ENCODE measurements at places on chromosomes 12 and 14.
A peak's percentile ranks its signal among the peaks of the same experiment; 100 is the strongest.

GRCh38 chr12:17592472-17592871, 497.5 kb downstream of the RERGL start:
- no peak for DNase-seq

DNA sequence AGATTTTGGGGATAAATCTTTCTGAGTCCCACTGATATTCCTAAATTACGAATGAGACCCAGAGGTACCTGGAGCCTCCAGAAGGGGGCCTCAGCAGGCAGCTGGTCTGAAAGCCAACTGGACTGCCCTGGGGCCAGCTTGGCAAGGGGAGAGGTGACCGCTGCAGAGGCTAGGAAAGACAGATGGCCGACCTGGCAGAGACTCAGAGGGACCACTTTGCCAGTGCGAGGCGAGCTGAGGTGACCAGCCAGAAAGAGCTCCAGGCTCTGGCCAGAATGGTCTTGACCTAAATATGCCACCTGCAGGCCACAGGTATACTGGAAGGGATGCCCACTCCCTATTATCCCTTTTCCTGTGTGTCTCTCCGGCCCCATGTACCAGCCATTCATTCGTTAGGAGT, 256.8 kb upstream of the GARIN6 start:
- DNase-seq, result no peak

GRCh38 chr14:55274146-55274545, 2.9 kb downstream of the FBXO34 start:
- no peak for DNase-seq

- no peak for DNase-seq
These were observed 22.7 kb upstream of the ZFP36L1 start for GRCh38 chr14:68815298-68816182.

- no peak for DNase-seq
These were observed 2.4 kb downstream of the VSX2 start for GRCh38 chr14:74241652-74242017.

DNA sequence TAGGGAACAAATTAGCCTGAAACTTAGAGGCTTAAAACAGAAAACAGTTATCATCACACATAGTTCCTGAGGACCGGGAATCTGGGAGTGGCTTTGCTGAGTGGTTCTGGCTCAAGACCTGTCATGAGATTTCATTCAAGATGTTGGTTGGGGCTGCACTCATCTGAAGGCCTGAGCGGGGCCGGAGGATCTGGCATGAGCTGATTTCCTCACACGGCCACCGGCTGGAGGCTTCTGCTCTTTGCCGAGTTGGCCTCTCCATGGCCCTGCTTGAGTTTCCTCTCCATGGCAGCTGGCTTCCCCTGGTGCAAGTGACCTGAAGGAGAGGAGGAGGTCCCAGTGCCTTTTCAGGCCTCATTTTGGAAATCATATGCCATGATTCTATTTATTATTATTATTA, 128.1 kb downstream of the PAPOLA start:
- no peak for DNase-seq

DNA sequence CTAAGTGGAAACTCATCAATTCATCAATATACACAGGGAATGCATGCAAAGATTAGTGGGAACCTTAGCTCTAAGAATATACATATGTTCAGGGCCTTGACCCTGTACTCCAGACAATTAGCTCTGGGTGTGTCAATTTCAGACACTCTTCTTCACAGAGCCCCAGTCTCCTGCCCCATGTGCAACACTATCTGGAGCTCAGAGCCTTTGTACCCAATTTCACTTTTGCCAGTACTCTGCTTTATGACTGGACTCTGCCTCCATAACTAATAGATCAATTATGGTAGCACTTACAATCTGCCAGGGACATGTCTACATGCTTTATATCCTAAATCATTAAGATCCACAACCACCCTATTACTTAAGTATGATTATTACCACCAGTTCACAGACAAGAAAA, 152.5 kb upstream of the PLEKHG7 start:
- DNase-seq, result no peak

- DNase-seq, result no peak
These were observed 2.0 kb upstream of the USP15 start for GRCh38 chr12:62258231-62258630.

- no peak for DNase-seq
These were observed 66.0 kb upstream of the LHX5 start for GRCh38 chr12:113537751-113538087.

GRCh38 chr12:131948166-131948712, 1.5 kb upstream of the EP400 start:
- DNase-seq, result peak; percentile 26

DNA sequence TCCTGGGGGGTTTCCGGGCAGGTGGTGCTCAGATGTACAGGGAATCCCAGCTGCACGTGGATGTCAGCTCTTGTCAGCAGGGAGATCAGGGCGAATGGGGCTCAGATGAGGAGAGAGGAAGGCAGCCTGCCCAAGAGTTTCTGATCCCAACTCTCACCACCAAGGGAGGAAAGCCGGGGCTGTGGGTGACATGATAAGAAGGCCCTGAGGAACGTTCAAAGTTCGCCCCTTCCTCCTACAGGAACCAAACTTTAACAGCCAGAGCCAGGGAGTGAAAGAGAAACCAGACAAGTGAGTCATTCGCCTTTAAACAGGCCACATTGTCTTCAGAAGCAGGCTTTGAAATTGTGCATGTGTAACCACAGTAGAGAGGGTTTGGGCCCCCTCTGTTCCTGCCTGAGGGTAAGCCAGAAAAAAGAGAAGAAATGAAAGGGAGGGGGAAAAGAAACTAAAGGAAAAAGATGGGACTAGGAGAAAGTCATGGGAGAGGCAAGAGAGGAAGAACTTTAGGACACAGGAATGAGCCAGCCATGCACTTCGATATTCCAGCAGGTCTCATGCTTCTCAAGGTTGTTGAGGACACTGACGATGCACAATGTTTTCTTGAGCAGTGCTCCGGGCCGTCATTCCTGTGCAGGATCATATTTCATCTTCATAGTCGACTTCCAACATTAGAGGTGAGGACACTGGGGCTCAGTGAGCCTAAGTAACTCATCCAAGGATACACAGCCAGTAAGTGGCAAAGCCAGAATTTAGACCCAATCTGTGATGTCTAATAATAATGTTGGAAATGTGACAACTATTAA, 691.4 kb upstream of the TBX3 start:
- DNase-seq, result peak; percentile 26

GRCh38 chr14:67987606-67988005, 168.0 kb downstream of the RAD51B start:
- no peak for DNase-seq

- no peak for DNase-seq
These were observed 12.8 kb upstream of the ATP2B1 start for GRCh38 chr12:89721291-89721987.

DNA sequence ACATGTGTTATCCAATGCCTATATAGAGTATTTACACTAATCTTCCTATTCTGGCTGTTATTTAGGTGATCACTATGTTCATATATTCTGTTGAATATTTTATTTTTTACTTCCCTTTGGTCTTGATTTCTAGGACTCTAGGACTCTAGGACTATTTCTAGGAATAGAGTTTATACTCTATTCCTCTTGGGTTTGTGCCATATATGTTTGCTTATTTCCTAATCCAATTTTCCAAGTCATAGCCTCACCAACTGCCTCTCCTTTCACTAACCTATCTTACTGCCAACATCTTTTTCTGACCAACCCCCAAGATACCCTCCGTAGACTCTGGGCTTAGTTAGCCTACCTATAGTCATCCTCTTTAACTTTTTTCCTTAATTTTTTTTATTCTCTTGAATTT, 28.5 kb downstream of the ARF6 start:
- DNase-seq, result no peak

GRCh38 chr12:104719700-104720338, 238.3 kb downstream of the SLC41A2 start:
- DNase-seq, result no peak

DNA sequence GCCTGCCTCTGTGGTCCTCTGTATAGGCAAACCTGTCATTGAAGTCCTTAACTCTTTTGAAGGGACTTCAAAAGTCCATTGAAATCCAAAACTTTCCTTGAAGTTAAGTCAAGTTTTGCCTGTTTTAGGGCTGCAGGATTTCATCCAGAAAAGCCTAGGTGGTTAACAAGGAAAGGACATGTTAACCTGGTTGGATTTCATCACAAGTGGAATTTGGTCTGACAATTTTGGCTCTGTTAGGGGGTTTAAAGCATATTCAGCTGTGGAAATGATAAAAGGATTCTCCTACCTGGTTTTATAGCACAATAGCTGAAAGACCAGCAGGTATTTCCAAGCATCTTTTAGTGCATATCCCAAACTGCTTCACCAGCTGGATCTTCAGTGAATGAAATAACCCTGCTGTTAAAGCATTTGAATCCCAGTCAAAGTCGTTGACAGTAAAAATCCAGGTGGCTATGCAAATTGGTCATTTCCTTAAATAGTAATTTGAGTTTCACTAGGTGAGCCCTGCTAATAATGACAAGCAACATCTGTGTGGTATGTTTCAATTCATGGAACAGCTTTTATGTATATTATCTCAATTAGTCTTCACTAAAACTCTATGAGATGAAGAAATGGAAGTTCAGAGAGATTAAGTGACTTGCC, 400.5 kb downstream of the ETNK1 start:
- DNase-seq, result no peak

- DNase-seq, result no peak
These were observed 67.2 kb downstream of the TMEM30B start for GRCh38 chr14:61213920-61214319.

GRCh38 chr14:106378191-106378590, 851.8 kb downstream of the TMEM121 start:
- peak; percentile 65 for DNase-seq

- no peak for DNase-seq
These were observed 2.1 kb upstream of the LGALS3 start for GRCh38 chr14:55126932-55127459.

- no peak for DNase-seq
These were observed 85.8 kb downstream of the DNAH10 start for GRCh38 chr12:123847876-123848275.

- DNase-seq, result no peak
These were observed 8.9 kb upstream of the IFNG-AS1 start for GRCh38 chr12:67980391-67980790.

GRCh38 chr12:56391721-56392120, 29.1 kb upstream of the APOF start:
- DNase-seq, result no peak

- no peak for DNase-seq
These were observed 268.1 kb downstream of the CACNA1C start for GRCh38 chr12:2320841-2321240.

DNA sequence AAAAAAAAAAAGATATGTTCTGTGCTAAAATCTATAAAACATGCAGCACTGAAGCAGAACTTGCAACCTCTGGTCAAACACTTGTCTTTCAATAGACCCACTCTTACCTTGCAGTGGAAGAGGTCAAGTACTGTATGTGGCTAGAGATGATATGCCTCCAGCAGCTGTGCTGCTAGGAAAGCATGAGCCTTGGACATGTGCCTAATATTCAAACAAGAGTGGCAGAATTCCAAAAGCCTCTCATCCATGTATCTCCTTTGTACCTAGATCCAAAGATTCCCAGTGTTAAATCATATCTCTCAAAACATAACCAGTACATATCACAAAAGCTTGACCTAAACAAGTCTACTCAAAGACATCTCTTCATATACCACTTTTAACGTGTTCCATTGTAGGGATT, 105.0 kb upstream of the CPNE8 start:
- no peak for DNase-seq

GRCh38 chr14:49961270-49962222, 68.7 kb downstream of the ARF6 start:
- DNase-seq, result no peak

DNA sequence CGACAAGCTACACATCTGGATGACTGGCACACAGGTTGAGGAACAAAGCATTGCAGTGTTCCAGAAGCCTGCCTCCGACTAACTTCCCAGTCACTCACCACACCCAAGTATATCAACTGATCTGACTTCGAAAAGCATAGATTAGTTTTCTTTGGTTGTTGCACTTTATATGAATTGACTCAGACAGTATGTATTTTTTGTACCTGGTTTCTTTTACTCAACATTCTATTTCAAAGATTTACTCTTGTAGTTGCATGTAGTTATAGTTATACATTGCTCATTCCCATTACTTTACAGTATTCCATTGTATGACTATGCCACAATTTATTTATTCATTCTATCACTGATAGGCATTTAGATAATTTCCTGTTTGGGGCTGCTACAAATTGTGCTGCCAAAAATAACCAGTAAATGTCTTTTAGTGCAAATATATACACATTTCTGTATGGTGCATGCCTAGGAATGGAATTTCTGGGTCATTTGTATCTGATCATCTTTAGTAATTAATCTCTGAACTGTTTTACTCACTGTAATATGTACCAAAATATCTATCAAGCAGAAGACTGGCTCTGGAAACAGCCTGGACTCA, 17.8 kb downstream of the PLCZ1 start:
- no peak for DNase-seq

All from activated naive CD8-positive, alpha-beta T cell treated with anti-CD3 and anti-CD28 coated beads, Interleukin-2, amount 10 ng/mL, durations not matched to agents 7 days and 5 days (primary cell).